Spinal cord (tissue), 10 donors: ENCODE measurements at places on chromosomes 4 and X. TPM values are rescaled to one million over a fixed set of nuclear protein-coding genes. Genes with fewer than 3 reads are reported as not detected.

HHIP gene
- 36.1 TPM for total RNA-seq

ABCG2 gene
- 27.0 TPM for total RNA-seq

CTAG2 gene
- not detected for total RNA-seq

P2RY4 gene
- 0.06 TPM for total RNA-seq

F8A2 gene
- not detected for total RNA-seq

ZNF157 gene
- total RNA-seq = 4.6 TPM

- no peaks in the 10 kb centered on the region for H3K4me1 ChIP-seq
- no peak overlapping the region for H3K4me3 ChIP-seq
These were observed 318.0 kb upstream of the TAPT1 start for GRCh38 chr4:16544251-16544721.

GRCh38 chrX:104427693-104428092 is 138.3 kb upstream of the IL1RAPL2 start:
- H3K27ac ChIP-seq = no peak overlapping the region
- H3K27me3 ChIP-seq = peaks cover 12% of the 10 kb centered on the region
- no peak overlapping the region for H3K4me3 ChIP-seq
- H3K36me3 ChIP-seq = no peaks in the 10 kb centered on the region

DNA sequence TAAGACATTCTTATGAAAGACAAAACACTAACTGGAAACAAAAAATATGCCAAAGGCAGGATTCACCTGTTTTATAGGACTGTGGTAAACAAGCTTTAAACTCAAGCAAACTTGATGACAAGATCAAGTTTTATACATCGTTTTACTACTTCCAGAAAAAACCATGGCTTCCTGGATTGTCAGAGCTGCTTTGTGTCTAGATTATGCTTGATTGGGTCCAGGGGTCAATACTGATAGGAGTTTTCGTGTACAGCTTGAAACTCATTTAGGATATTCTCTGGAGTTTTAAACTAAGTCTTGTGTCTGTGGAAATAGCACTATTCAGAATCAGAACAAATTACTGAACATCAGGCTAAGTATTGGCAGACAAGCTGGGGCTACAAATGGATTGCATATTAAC is 13.0 kb downstream of the HCCS start:
- no peak for DNase-seq
- no peak overlapping the region for H3K27ac ChIP-seq
- H3K4me3 ChIP-seq = no peak overlapping the region

DNA sequence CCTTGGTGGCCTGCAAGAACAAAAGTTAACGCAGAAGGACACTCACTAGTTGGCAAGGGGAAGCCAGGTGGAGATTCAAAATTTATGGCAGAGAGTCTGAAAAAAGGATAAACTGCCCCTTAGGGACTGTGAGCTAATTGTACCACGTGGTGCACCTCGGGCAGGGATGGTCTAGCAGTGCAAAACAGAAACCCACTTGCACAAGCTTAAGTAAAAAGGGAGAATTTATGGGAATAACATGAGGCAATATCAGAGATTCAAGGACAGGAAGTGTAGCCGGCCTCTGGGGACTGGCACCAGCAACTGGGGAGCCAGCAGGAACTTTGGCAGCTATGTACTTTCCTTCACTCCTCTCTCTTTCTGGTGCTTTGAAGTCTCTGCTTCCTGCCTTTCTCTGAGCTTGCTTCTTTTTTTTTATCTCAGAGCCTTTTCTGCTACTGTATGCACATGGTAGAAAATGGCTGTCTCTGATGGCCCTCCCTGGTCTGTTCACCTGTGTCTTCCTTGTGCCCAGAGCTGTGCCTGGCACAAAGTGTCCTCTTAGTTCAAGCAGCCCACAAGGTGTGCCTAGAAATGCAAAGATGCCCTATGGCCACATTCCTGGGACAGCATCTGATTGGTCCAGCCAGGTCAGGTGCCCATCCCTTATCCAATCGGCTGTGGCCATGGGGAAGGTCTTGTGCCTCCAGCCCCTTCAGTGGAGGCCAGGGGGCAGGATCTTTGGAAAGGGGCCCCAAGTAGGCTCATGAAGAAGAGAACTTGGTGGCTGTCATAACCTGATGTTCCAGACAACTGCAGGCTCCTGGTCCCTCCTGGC is 114.8 kb upstream of the ATP6AP2 start:
- H3K4me1 ChIP-seq = peaks cover 8% of the 10 kb centered on the region
- H3K27ac ChIP-seq = no peak overlapping the region
- DNase-seq = no peak
- no peak overlapping the region for H3K4me3 ChIP-seq
- H3K36me3 ChIP-seq = no peaks in the 10 kb centered on the region

GRCh38 chr4:12697970-12698369 is 786.2 kb downstream of the RAB28 start:
- H3K27me3 ChIP-seq = no peaks in the 10 kb centered on the region
- no peaks in the 10 kb centered on the region for H3K36me3 ChIP-seq
- H3K27ac ChIP-seq = no peak overlapping the region
- H3K4me3 ChIP-seq = no peak overlapping the region
- no peaks in the 10 kb centered on the region for H3K4me1 ChIP-seq

DNA sequence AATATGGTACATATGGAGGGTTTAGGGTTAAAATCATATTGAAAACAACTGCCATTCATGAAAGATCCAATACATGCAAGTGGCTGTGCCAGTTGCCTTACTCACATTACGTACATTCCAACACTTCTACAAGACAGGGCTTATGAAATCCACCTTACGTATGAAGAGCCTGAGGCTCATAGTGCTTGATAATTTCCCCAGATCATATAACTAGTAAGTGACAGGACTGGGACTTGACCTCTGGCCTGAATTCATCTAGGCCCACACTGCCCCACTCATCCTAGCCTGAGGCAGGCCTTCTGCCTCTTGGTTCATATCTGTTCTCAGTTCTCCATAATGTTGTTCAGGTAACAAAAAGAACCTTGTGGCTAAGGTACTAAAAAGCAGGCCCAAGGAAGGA is 226.3 kb downstream of the FGF13 start:
- H3K4me1 ChIP-seq = no peaks in the 10 kb centered on the region
- H3K27ac ChIP-seq = no peak overlapping the region
- H3K36me3 ChIP-seq = no peaks in the 10 kb centered on the region
- DNase-seq = no peak
- peaks cover 3% of the 10 kb centered on the region for H3K27me3 ChIP-seq

DNA sequence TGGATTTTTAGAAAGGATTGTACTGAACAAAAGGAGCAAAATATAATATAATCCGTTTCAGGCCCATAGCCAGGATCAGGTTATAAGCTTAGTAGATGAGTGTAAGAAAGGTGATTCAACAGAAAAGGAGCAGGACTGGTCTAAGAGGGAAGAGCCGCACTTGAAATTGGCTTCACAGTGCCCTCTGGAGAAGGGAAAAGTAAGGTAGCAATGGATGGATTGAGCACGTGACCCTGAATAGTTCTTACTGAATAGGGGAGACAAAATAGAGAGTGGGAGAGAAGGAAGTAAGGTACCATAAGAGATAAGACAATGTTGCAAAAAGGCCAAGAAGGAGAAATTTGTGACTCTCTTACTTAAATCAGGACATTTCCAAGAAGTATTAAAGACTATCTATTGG is 15.6 kb downstream of the CXorf66 start:
- H3K36me3 ChIP-seq = no peaks in the 10 kb centered on the region
- H3K27me3 ChIP-seq = peaks cover 2% of the 10 kb centered on the region
- DNase-seq = no peak
- H3K4me1 ChIP-seq = no peaks in the 10 kb centered on the region
- H3K27ac ChIP-seq = no peak overlapping the region

- H3K27me3 ChIP-seq = no peaks in the 10 kb centered on the region
- DNase-seq = no peak
- peak overlapping the region; percentile 93 for H3K4me3 ChIP-seq
- H3K4me1 ChIP-seq = peaks cover 11% of the 10 kb centered on the region
- H3K36me3 ChIP-seq = no peaks in the 10 kb centered on the region
These were observed 1.6 kb upstream of the LIN54 start for GRCh38 chr4:83012200-83012686.

DNA sequence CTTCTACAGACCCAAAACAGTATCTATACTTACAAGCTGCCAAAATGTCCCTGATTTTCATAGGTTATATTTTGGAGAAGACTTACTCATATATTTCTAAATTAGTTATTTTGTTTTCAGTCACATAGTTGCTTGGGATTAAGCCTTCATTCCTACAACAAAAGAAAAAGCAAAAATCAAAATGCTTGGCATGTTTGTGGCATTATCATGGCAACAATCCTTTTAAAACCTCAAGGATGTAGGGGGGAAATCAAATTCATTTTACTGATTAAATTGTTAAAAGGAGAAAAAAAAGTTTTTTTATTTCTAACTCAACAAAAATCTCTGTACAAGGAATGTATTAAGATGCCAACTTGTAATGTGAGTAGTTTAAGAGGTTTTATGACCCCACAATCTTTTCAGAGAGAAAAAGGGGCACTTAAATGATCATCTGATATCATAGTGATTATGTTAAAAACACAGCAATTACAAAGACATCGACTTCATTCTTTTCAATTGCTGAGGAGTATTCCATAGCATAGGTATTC is 23.5 kb downstream of the TXK start:
- DNase-seq = no peak
- H3K27ac ChIP-seq = no peak overlapping the region
- no peaks in the 10 kb centered on the region for H3K4me1 ChIP-seq
- no peaks in the 10 kb centered on the region for H3K36me3 ChIP-seq
- H3K27me3 ChIP-seq = no peaks in the 10 kb centered on the region

- no peaks in the 10 kb centered on the region for H3K36me3 ChIP-seq
- no peaks in the 10 kb centered on the region for H3K4me1 ChIP-seq
- H3K27me3 ChIP-seq = no peaks in the 10 kb centered on the region
- no peak overlapping the region for H3K4me3 ChIP-seq
- no peak overlapping the region for H3K27ac ChIP-seq
These were observed 22.5 kb downstream of the HNRNPH2 start for GRCh38 chrX:101430457-101431078.

GRCh38 chr4:10353110-10353509 is 104.1 kb downstream of the ZNF518B start:
- H3K36me3 ChIP-seq = no peaks in the 10 kb centered on the region
- H3K27ac ChIP-seq = no peak overlapping the region
- no peak for DNase-seq
- H3K27me3 ChIP-seq = no peaks in the 10 kb centered on the region
- H3K4me3 ChIP-seq = no peak overlapping the region
- no peaks in the 10 kb centered on the region for H3K4me1 ChIP-seq

- no peaks in the 10 kb centered on the region for H3K4me1 ChIP-seq
- no peak for DNase-seq
- H3K27ac ChIP-seq = no peak overlapping the region
- no peak overlapping the region for H3K4me3 ChIP-seq
These were observed 30.1 kb downstream of the CYBB start for GRCh38 chrX:37809970-37810369.

- H3K27me3 ChIP-seq = no peaks in the 10 kb centered on the region
- no peak overlapping the region for H3K27ac ChIP-seq
- no peak overlapping the region for H3K4me3 ChIP-seq
- H3K36me3 ChIP-seq = no peaks in the 10 kb centered on the region
- DNase-seq = no peak
These were observed 8.1 kb downstream of the ETDB start for GRCh38 chrX:135112096-135112729.

DNA sequence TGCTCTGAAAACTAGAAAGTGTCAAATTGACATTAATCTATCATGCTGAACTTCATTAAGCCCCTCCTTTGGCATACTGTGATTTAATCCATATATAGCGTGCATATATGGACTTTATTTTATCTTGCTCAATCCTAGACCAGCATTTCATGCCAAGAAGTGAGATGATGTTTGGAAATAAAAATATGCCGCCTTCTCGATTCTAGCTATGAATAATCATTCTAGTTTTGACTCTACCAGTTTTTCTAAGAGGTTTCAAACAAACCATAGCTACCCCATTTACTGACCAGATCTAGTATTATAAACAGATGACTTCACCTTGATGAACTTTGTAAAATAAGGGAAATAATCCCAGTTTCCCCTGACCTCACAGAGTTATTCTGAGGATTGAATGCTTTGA is 95.0 kb downstream of the ARX start:
- no peaks in the 10 kb centered on the region for H3K4me1 ChIP-seq
- H3K27me3 ChIP-seq = no peaks in the 10 kb centered on the region
- no peak overlapping the region for H3K27ac ChIP-seq
- H3K36me3 ChIP-seq = no peaks in the 10 kb centered on the region
- H3K4me3 ChIP-seq = no peak overlapping the region

DNA sequence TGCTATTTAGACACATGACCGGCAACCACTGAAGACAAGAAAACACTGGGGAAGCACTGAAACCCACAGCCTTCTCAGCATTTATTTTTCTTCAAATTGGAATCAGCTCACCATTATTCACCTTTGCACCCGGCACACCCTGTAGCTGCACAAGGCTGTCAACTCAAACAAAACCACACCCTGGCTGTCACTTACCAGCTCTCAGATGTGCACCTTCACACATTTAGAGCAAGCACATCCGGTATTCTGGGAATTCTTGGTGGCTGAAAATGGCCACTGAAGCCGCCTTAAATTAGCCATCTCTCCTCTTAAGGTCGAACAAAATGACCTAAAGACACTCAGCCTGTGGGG is 5.9 kb downstream of the ZFYVE28 start:
- DNase-seq = no peak
- H3K27me3 ChIP-seq = peaks cover 45% of the 10 kb centered on the region
- no peak overlapping the region for H3K4me3 ChIP-seq
- peak overlapping the region; percentile 47 for H3K27ac ChIP-seq
- H3K4me1 ChIP-seq = peaks cover 49% of the 10 kb centered on the region

- no peak for DNase-seq
- no peaks in the 10 kb centered on the region for H3K36me3 ChIP-seq
- peaks cover 17% of the 10 kb centered on the region for H3K4me1 ChIP-seq
- no peak overlapping the region for H3K4me3 ChIP-seq
- H3K27me3 ChIP-seq = peaks cover 14% of the 10 kb centered on the region
These were observed 6.1 kb downstream of the NALF2 start for GRCh38 chrX:69510137-69510715.

DNA sequence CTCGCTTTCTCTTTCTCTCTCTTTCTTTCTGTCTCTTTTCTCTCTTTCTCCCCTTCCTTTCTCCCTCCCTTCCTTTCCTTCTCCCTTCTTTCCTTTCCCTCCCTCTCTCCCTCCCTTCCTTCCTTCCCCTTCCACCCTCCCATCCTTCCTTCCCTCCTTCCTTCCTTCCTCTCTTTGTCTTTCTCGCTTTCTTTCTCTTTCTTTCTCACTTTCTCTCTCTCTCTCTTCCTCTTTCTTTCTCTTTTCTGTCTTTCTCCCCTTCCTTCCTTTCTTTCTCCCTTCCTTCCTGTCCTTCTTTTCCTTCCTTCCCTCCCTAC is 2.1 kb upstream of the SORCS2 start:
- peaks cover 43% of the 10 kb centered on the region for H3K27me3 ChIP-seq
- no peak overlapping the region for H3K27ac ChIP-seq
- H3K36me3 ChIP-seq = no peaks in the 10 kb centered on the region
- no peak for DNase-seq
- no peak overlapping the region for H3K4me3 ChIP-seq
